Dorsolateral prefrontal cortex (tissue), 122 donors: ENCODE measurements at places on chromosomes 3 and 15.

DNA sequence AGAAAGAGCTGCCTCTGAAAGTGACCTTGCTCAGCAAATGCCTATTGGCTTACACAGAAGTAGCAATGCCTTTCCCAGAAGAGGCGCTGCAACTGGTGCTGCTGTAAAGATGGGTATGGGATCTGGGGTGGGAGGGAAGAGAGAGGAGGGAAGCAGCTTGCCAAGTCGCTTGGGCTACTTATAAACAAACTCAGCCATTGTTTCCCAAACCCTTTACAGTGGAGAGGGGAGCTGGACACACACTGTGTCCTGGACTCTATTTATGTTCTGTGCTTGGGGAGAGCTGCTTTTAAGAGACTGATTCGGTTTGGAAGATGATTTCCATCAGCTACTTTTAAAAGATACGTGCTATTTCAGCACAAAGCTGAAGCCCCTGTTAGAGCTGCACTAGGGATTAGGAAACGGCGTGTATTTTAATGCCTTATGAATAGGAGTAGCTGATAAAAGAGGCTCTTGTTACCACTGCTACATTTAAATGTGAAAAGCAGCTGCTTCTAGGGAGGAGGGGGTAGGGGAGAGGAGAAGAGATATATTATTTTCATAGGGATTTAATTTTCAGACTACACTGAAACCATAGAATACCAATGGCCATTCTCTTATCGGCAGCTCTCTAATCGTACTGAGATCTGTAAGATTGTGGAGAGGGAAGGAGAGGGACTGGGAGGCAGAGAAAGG lies 440.6 kb downstream of the MCTP2 start:
- no peak for DNase-seq

- DNase-seq, result no peak
These were observed 11.6 kb downstream of the LPP start for GRCh38 chr3:188165596-188165995.

- DNase-seq, result no peak
These were observed 95.4 kb downstream of the PLOD2 start for GRCh38 chr3:146065573-146066006.

GRCh38 chr3:66693461-66694031 lies 192.7 kb upstream of the LRIG1 start:
- DNase-seq, result no peak

- no peak for DNase-seq
These were observed 33.3 kb downstream of the TLE3 start for GRCh38 chr15:70064441-70064840.

GRCh38 chr3:42085641-42086376 lies 5.3 kb upstream of the TRAK1 start:
- DNase-seq, result no peak
